NCI-H1694 (cell line): ENCODE measurements at places on chromosomes 12 and 14.

- no peak for DNase-seq
Observed at GRCh38 chr14:33408291-33408690, 469.6 kb downstream of the NPAS3 start.

DNA sequence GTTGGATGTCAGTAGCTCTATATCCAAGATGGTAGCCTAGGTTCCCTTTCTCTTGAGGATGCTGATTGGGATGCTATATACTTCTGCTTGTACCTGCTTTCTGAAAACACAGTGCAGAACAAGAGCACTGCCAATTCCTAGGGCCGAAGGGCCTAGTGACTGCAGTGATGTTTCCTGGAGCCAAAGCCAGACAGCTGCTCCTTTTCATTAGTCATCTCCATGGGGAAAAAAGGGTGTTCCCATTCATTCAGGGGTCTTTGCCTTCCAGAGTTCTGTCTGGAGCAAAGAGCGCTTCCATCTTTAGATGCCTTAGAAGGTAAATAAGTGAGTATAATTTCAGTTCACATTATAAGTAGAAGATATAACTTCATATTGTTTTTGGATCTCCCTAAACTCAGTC, 85.5 kb downstream of the PTPRB start:
- no peak for DNase-seq

DNA sequence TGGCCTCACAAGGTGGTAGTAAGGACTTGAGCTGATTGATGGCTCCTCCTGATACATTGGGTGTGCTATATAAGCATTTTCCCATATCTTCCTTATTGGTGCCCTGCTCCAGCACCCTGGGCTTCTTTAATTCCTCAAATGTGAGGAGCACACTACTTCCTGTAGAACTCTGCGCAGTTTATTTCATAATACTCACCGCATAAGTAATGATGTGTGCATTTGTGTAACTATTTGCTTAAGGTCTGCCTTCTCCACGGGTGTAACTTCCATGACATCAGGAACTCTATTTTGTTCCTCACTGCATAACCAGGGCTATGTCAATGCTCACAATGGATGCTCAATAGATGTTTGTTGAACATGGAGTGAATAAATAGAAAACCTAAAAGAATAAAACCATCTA, 392.2 kb downstream of the SEC23A start:
- DNase-seq: no peak

DNA sequence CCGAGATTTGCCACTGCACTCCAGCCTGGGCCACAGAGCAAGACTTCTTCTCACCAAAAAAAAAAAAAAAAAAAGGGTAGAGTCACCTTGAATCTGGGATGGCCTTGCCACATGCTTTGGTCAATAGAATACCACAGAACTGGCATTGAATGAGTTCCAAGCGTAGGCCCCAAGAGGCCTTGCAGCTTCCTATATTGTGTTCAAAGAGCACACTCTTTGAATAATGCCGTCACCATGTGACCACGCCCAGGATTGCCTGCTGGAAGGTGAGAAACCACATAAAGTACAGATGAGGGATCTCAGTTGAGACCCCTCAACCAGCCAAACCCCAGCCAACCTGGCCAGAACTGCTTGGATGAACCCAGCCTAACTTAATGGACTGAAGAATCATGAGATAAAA, 239.2 kb upstream of the AMIGO2 start:
- DNase-seq: no peak

GRCh38 chr12:94001691-94002090, 146.7 kb upstream of the PLXNC1 start:
- no peak for DNase-seq

DNA sequence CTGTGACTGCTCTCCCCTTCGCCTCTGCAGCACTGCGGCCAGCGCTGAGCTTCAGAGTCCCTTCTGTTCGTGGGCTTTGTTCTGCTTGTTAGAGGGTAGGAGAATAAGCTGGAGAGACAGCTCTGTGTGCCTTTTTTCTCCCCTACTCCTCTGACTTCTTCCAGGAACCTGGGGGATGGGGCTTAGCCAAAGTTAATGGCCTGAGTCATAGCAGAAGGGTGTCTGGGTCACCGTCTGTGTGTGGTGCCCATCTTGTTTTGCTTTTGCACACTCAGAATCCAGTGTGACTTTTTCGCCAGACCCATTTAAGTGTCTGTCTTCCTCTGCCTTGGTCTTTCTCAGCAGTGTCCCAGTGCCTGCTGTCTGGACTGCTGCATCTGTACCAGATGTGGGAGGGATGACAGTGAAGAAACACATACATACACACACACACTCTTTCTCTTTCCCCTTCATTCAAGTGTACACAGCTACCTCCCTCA, 3.0 kb downstream of the KIF5A start:
- no peak for DNase-seq

- DNase-seq: no peak
Observed at GRCh38 chr14:22303589-22304195, 285.3 kb downstream of the DAD1 start.
